ENCODE measurements at places on chromosomes 3 and 15.

DNA sequence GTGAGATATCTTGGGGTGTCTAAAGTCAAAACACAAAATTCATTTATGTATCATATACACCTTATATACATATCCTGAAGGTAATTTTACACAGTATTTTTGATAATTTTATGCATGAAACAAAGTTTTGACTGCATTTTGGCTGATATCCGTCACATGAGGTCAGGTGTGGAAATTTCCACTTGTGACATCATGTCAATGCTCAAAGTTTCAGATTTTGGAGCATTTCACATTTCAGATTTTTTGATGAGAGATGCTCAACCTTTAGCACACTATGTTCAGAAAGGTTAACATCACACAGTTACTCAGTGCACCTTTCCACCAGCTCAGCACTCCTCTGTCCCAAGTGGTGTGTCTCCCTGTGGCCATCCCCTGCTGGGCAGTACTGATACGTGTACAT is 37.7 kb upstream of the CPB1 start:
- no peak for DNase-seq

DNA sequence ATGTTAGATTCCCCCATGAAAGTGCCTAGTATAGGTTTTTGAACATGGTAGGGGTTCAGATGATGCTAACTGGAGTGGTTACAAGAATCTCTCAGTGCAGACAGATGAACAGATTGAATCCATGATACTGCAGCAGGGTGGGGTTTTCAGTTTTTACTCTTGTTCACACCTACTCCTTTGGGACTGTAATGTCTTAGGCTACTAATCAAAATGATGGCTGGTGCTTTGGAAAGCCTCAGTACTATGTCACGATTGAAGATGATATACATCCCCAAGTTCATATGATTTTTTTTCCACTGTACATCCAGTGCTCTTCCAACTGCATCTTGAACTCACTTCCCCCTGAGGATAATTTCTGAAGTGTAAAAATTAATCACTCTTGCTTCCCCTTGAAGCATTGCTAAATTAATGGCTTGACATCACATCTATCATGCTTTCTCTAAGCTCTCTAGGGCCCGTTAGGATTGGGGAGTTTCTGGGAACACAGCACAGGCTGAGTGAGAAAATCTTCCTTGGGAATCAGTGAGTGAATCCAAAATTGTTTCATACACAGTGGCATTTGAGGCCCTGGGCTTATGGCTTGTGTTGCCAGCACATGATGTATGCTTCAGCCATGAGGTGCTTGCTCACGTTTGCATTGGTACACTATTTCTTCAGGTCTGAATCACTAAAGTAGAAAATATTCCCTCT is 115.0 kb upstream of the TPRG1 start:
- no peak for DNase-seq

DNA sequence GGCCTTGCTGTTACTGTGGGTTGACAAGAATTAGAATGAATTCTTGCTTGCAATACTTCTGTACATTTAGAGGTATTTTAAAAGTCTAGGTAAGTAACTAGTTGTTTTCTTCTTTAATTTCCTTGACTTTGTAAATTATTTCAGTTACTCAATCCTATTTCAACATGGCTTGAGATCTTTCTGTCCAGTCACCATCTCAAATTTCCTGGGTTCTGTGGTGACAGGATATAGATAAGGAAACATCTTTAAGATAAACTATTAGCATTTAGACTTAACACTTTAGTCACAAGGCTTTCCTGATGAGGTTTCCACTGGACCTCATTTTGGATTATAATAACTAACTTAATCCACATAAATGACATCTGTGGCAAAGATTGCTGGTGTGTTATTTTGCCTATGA is 195.9 kb upstream of the DPH6 start:
- no peak for DNase-seq

DNA sequence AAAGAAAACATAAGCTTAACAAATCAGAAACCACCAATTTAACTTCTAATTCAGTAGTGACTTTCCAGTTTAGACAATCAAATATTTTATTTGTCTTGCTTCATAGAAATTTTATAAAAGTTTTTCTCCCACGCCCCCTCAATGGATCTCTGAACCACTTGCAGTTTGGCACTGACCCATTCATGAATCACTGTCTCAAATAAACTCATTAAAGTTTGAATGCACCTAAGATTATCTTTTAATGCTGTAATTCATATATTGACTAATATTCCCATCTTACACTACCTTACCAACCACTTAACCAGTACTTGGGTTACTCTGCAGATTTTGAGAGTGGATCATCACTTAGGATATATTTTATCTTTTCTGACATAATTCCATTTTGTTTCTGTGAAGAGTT is 880.2 kb downstream of the OTOL1 start:
- no peak for DNase-seq

GRCh38 chr15:68335655-68336054 is 58.1 kb downstream of the FEM1B start:
- no peak for DNase-seq

DNA sequence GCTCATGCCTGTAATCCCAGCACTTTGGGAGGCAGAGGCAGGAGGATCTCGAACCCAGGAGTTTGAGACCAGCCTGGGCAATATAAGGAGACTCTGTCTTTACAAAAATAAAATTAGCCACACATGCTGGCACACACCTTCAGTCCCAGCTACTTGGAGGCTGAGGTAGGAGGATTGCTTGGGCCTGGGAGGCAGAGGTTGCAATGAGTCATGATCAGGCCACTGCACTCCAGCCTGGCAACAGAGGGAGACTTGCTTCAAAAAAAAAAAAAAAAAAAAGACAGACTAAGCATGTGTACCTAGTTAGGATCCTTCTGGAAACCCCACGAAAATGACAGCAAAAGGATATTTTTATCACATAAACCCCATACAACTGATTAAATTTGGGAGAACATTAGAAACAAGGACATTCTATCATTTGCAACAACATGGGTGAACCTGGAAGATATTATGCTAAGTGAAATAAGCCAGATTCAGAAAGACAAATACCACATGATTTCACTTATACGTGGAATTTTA is 44.9 kb downstream of the METTL6 start:
- no peak for DNase-seq

- DNase-seq: no peak
These were observed 23.8 kb upstream of the RPL29 start for GRCh38 chr3:52019352-52020080.

DNA sequence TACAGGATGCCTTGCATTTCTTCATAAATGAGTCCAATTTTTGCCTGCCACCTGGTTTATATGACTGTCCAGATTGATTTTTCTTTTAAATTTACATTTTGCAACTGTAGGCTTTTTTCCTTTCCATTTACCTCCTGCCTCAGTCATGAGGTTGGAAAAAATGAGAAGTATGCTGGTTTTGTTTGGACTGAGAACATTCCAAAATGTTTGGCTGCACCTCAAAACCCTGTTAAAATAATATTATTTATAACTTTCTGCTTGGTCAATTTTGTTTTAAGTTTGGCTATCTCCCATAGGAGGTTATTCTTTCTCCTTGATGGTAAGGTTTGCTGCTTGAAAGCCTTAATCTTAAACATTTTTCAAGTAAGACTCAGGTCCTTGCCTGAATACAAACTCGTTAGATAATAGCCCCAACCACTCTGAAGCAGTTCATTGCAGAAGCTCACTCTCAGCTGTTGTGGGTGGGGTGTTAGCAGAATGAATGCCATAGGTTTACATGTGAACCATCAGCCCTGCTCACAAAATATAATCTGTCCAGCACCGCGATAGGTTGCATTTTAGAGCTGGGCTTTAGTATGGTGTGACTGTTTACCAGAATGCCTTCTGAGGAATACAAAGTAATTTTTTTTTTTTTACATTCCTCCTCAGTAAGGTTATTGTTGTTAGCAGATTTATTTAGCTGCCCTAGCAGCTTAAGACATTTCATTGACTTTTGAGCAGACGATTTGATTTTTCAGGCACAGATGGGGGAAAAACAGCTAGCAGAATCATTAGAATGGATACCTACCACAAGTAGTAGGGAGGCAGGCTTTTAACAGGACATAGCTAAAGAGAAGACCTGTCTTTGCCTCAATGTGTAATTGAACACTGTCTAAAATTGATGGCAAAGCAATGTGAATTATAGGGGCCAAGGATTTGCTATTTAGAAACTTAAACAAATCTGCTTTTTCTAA is 630.8 kb upstream of the KCNMB2 start:
- no peak for DNase-seq

DNA sequence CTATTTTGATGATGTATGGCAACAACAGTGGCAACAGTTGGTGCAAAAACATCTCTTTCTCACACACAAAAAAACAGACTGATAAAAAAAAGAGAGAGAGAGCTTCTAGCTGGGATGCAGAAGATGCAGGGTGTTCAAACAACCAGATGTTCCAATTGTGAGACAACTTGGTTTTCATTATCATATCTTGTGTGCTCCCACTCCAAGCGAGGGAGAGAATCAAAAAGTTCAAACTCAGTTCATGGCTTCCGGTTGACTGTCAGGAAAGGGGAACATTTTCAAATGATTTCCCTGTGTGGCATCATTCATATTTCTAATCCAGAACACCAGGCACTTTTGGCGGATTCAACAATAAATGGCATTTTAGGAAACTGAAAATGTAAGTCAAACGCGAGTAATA is 72.1 kb downstream of the RSL24D1 start:
- no peak for DNase-seq

- no peak for DNase-seq
These were observed 67.1 kb upstream of the SEC13 start for GRCh38 chr3:10387881-10388609.

GRCh38 chr15:79115986-79116665 is 25.5 kb upstream of the RASGRF1 start:
- no peak for DNase-seq

DNA sequence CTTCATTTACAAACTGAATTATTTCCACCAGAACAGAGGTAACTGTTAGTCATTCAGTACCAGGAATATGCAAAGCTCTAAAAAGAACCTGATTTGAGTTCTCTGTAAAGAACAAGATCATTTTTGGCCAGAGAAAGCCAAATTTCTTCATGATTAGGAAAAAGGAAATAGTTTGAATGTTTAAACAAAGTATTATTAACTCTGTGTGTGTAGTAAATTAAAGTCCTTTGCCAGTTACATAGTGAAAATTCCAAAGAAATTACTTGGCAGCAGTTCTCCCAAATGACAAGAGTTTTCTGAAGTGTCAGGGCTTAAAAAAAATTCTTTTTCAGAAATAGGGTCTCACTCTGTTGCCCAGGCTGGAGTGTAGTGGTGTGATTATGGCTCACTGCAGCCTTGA is 24.5 kb downstream of the QTRT2 start:
- no peak for DNase-seq

DNA sequence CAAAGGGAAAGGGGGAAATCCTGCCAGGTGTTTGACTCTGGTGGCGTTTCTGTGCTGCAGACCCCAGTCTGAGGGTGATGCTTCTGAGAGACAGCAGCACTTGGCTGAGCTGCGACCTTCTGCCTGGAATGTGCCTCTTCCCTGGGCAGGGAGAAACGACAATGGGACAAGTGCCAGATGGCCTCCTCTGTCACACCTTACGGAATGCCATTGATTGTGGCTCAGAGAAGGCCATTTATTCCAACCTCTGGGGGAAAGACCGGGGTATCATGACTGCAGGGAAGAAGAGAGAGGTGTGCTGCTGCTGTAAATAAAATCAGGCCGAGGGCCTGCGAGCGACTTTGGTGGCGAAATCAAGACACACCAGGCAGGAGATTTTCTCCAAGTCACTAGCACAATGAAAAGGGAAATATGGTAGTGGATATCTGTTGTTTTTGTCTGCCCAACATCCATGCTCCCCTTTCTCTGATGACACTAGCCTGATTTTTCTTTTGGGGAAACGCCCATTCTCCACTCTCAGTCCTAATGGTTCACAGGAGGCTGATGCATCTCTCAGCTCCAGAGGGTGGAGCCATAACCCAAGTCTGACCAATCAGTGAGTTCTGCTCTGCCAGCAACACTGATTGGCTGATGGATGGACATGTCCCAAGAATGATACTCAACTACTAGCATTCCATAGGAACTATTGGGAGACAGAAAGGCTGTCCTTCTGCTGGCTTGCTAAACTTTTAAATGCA is 336.1 kb downstream of the FOXP1 start:
- DNase-seq: no peak

- no peak for DNase-seq
These were observed 5.0 kb downstream of the MKRN3 start for GRCh38 chr15:23570486-23570885.

DNA sequence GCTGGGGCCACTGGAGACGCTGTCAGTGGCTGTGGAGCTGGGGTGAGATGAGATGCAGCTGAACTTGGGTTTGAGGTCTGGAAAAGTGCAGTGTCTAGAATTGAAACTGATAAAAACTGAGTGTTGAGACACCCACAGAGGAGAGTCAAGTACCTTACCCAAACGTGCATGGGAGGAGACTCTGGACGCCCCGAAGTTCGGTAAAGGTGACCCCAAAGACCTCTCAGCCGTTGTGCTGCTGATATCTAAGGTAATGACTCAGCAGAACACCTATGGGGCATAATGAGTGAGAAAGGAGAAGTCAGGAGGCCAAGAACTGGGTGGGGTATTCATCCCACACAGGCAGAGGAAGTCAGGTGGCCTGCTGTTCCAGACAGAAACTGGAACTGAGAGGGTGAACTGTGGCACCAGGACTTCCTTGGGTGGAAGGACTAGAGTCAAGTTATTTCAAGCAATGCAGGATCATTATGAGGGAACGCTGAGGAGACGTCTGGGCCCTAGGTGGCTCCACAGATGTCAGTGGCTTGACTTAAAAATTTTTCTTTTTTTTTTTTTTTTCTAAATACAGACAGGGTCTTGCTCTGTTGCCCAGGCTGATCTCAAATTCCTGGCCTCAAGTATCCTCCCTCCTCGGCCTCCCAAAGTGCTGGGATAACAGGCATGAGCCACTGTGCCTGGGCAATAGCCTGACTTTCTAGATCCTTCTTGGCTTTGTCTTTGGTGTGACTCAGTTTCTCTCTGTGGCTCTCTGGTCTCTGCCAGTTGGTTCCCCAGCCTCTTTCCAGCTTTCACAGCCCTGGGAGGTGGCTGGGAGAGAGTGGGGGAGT is 67.6 kb upstream of the GCNT3 start:
- no peak for DNase-seq

DNA sequence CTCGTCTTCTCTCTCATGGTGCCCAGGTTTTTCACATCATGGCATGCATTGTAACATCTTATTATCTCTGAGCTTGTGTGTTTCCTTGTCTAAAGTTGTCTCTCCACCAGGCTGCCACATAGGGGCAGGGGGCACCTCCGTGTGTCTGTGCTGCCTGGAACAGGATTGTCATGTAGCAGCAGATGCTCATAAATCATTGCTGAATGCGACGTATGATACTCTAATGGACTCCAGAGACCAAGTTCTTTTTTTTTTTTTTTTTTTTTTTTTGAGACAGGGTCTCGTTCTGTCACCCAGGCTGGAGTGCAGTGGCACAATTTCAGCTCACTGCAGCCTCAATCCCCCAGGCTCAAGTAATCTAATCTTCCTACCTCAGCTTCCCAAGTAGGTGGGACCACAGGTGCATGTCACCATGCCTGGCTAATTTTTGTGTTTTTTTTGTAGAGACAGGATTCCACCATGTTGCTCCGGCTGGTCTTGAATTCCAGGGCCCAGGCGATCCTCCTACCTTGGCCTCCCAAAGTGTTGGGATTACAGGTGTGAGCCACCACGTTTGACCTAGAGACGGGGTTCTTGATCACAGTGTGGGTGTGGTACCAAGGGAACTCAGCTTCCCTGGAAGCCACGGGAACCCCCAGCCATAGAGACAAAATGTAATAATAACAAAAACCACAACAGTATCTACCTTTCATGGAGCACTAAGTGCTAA is 4.7 kb upstream of the DNASE1L3 start:
- no peak for DNase-seq
